ENCODE measurements at places on chromosomes 2 and 18.

DNA sequence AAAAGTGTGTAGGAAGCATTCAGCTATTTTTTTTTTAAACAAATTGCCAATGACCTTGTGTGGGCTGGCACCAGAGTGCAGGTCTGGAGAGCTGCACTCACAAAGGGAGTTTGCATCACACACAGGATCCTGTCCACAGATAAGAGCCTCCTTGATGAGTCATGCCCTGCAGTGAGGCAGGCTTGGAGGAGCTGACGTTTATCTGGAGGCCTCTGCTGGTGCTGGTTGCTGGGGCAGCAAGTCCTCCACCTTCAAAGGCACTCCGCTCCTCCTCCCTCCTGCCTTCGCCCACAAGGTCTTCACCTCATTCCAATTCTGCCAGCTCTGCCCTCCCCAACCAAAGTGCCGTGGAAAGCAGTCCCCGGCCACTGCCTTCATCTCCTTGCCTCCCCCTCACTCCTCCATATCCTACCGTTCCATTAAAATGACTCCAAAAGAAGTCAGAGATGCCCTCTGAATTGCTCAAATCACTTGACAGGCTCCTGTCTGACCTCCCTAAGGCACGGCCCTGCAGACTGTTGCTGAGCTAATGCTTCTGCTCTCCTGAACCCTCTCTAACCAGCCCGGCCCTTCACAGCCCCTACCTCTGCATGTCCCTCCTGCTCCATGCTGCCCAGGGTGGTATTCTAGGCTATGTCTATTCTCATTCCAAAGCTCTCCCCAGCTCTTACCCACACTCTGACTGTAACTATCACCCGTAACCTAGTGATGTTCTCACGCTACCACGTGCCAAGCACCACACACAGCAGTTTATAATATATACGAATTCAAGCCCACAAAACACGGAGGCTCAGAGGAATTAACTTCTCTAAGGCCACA, 30.9 kb downstream of the LONRF2 start:
- DNase-seq = no peak

- peak; percentile 95 for DNase-seq
These were observed 73.0 kb downstream of the TEX51 start for GRCh38 chr2:126971481-126972278.

DNA sequence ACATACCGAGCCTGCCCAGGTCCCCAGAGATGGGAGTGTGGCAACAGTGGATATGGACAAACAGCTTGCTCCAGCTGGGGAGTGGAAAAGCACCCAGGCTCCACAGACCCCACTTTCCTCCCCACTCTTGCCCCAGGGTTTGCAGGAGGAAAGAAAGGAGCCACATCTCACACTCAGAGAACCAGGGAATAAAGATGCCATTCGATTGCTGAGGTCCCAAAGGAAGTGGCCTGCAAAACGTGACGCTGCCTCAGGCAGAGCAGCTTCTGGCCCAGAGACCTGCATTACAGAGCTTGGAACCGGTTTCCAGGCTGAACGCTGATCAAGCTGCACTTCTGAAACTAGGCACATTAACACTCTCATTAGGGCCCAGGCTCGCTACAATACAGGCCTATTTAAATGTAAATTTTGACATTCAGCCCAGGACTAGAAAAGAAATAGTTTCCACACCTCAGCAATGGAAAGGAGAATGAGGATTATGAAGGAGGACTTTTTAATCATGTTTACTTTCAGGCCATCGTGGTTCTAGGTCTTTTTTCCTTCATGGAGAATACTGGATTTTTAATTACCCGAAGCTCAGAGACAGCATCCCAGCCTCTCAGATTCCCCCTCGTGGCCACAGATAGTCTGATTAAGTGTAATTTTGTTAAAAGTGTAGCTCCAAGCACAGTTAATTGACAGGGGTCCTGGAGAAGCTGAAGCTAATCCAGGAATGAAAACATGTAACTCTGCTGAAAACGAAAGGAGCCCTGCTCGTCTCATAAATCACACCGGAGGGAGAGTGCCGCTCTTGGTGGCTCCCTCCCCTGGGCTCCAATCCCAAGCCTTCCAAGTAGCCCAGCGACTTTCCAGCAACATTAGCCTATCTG, 221.3 kb upstream of the RAB6C start:
- peak; percentile 63 for DNase-seq

DNA sequence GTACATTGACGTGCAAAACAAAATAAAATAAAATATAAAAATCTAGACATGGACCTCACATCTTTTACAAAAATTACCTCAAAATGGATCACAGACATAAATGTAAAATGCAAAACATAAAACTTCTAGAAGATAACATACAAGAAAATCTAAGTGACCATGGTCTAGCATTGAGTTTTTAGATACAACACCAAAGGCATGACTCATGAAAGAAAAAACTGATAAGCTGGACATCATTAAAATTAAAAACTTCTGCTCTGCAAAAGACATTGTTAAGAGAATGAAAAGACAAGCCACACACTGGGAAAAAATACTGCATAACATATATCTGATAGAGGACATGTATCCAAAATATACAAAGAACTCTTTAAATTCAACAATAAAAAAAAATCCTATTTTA, 14.4 kb downstream of the MAP4K3 start:
- no peak for DNase-seq

GRCh38 chr18:2914185-2914880, 67.5 kb downstream of the EMILIN2 start:
- DNase-seq = peak; percentile 67

- no peak for DNase-seq
These were observed 58.1 kb downstream of the MAP3K19 start for GRCh38 chr2:134988994-134989605.

DNA sequence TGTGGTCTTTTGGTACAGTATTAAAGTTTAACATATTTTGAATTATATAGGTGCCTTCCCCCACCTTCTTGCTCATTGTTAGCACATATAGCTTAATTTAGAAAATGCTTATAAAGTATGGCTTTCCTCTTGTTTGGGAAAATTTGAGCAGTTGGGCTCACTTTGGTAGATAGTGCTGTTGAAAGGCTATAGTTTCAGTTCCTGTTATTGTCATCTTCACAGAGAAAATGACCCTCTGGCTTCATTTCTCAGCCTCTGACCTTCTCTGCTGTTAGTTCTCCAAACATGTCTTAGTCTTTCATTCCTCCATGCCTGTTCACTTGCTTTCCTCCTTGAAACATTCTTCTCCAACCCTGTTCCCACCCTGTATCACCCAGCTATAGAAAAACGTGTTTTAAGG, 200.6 kb downstream of the WDR7 start:
- no peak for DNase-seq

GRCh38 chr18:7273301-7273921, 42.5 kb downstream of the LRRC30 start:
- no peak for DNase-seq

- DNase-seq = no peak
These were observed 286.2 kb upstream of the VRK2 start for GRCh38 chr2:57760381-57760801.

DNA sequence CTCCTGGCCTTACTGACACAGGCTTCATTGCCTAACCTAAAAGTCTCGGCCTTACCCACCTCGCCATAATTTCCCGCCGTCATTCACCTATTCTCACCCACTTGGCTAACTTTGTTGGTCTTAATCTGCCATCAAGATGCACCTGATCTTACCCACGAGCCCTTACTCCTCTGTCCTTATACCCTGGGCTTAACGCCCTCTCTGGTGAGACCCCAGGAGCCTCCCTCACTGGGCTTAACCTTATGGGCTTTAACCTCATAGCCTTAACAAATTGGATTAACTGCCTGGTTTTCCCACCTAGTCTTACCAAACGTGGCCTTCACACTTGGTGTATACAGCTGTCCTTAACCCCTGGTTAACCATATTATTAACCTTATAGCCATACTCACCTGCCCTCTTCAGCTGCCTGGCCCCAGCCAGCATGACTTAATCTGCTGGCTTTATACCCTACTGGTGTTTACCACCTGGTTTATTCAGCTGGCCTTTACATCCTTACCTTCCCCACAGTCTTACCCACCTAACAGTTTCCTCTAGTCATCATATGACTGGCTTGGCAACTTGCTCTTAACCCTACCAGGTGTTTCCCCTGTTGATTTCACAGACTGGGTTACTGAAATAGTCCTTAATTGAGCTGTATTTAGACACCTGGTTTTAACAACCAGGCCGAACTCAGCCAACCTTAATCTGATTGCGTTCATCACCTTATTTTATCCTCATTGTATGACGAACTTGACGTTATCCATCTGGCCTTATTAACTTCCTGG, 132.0 kb upstream of the ZSWIM2 start:
- no peak for DNase-seq

DNA sequence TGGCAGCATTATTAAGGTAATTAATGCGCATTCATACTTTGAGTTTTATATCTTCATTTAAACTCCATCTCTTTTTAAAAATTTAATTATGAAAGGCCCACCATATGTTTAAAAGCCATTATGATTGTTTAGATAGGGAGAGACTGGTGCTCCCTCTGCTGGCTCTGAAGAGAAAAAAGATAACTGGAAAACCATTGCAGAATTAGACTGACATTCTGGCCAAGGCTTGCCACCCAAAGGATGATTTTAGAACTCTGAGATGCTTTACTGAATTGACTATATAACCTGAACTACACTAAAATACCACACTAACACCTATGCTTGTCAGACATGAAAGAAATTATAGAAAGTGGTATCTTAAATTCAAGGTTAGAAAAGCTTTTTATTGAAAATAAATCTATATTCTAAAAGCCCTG, 127.6 kb upstream of the SPOPL start:
- DNase-seq = peak; percentile 22

DNA sequence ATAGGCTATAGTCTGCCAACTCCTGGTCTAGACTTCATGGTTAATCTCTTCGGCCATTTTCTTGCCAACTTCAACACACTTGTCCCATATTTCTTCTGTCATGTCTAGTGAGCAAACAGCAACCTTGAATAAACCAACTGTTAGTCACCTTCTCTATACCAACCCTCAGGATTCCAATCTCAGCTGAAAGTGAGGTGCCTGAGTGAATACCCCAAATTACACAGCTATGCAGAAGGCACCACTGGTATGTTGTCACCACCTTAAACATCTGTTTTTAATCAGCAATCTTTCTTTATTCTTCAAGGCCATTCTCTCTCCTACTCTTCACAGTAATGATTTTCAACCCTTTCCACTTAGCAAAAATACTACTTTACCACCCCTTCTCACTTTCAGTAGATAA, 39.3 kb downstream of the THOC1 start:
- DNase-seq = no peak

DNA sequence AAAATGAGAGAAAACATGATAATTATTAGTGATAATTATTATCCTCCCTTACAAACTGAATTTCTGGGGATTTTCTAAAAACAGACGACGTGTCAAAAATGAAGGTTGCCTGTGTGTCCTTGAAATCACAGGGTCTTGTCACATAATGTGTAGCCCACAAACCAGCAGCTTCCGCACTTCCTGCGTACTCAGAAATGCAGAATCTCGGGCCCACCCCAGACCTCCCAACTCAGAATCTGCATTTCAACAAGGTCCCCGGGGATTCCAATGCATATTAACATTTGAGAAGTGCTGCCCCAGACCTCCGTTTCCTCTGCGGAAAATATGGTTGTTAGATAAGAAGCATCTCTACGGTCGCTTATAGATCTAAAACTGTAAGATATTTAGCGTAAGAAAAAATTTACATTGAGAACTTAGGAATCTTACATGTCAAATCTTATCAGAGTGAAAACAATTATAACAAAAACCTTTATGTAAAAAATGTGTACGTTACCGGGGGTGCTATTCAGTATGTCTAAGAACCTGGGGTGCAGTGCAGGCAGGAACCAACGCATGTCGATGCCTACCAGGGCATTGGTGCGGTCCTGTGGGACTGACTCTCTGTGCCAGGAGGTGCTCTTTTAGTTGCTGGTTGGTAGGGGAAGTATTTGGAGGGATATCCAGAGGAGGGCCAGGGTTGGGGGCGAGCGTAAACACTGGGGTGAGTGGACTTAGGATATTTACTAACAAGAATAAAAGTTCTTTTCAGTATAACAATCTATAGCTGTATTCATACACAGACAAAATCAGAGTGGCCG, 15.2 kb downstream of the CDKL4 start:
- DNase-seq = peak; percentile 73

- no peak for DNase-seq
These were observed 314.1 kb upstream of the THUMPD2 start for GRCh38 chr2:40093021-40093675.

DNA sequence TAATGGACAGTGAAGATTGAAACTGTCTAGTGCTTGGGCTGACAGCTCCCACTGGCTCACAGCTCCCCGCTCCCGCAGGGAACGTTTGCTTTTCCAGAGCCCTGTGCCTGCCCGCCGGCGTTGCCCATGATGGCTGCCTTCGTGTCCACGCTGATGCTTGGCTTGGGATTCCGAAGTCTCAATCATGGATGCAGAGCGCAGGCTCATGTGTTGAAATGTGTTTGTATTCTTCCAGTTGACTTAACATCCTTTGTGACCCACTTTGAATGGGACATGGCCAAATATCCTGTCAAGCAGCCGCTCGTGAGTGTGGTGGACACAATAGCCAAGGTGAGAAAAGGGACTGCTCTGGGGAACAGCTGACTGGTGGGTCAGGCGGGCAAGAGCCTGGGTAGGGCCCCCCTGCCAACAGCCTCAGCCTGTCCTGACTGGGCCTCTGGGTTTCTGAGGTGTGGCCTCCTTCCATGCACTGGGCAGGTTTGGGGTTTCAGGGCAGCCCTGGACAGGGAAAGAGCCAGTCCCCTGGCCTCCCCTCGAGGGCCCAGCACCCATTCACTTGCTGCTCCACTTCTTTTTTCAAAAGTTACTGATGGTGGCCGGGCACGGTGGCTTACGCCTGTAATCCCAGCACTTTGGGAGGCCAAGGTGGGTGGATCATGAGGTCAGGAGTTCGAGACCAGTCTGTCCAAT, 42.8 kb downstream of the ATP6V1C2 start:
- DNase-seq = peak; percentile 35

- no peak for DNase-seq
These were observed 79.6 kb upstream of the LCLAT1 start for GRCh38 chr2:30367232-30368070.

DNA sequence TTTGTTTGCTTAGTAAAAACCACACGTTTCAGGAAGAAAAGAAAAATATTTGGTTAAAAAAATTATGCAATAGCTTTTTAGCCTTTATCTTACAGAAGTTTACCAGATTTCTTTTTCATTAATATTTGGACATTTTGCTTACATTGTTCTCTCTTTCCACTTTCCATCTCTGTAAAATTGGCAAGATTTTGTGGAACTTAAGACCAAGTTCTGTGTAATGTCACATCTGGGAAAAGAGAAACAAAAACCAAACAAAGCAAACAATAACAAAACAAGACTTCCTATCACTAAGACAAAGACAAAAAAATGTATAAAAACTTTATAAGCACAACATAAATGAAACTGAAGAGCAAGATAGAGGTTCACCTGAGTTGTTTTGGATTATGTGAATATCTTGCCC, 1392.1 kb upstream of the CELF4 start:
- no peak for DNase-seq

GRCh38 chr2:120352696-120353590, 7.0 kb downstream of the INHBB start:
- DNase-seq = no peak

- DNase-seq = no peak
These were observed 146.0 kb downstream of the VAPA start for GRCh38 chr18:10059610-10060468.

- no peak for DNase-seq
These were observed 83.1 kb downstream of the EDAR start for GRCh38 chr2:108905906-108906305.

All from retina (tissue), 1 donor.